Astrocyte of the hippocampus (primary cell): ENCODE measurements at places on chromosomes 6 and 20.

GRCh38 chr20:20568604-20569205 lies 143.7 kb downstream of the RALGAPA2 start:
- peak; percentile 61 for DNase-seq

DNA sequence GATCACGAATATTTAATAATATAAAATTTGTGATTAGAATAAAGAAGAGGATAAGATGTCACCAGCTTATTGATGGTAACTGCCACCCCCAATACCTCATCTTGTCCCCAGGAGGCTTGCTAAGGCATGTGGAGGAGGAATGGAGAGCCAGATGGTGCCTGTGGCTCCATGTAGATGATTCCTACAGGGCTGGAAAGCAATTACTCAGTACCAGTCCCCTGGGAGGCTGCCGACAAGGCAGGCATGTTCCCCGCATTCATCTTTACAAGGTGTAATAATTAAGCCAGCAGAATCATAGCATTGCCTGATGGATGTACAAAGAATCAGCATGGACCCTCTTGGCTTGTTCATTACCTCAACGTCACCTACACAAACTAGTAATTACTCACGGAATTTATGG lies 155.3 kb downstream of the PLCB1 start:
- no peak for DNase-seq

- DNase-seq: no peak
These were observed 13.2 kb downstream of the CARMIL1 start for GRCh38 chr6:25292384-25292783.

DNA sequence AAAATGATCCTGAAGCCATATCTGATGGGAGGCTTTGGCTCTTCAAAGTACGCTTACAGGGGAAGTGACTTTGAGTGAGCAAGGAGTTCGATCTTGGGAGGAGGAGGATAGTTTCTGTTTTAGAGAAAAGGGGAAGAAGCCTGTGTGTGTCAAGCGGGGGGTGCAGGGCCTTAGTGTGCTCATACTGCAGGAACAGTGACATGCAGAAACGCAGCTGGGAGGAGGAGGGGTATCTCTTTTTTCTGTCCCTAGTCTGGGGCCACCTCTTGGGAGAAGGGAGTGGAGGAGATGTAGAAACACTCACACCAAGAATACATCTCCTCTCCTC lies 19.8 kb downstream of the SIRPD start:
- no peak for DNase-seq

DNA sequence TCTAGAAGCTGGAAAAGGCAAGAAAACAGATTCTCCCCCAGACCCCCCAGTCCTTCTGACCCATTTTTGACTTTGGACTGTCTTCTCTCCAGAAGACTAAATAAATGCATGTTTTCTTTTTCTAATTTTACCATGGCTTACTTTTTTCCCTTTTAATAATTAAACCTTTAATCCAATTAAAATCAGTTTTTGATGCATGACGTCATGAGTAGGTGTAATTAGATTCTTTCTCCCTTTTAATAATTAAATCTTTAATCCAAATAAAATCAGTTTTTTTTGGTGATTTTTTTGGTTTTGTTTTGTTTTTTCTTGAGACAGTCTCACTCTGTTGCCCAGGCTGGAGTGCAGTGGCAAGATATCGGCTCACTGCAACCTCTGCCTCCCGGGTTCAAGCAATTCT lies 13.2 kb upstream of the NCOA5 start:
- no peak for DNase-seq

DNA sequence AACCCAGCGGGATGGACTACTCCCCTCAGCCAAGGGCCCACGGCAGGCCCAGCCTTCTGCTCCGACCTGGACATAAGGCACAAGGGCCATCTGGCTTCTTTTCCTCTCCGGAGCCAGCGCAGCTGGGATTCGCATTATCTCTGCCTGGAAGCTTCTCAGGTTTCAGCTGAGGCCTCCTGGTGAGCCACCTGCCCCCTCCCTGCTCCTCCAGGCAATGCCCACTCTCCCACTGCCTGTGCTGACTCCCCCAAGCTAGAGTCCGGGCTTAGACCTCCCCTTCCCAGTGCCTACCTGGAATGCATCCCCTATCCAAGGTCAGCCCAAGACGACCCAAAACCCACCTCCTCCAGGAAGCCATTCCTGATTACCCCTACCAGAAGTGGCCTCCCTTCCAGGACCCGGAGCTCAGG lies 60.7 kb downstream of the EZR start:
- DNase-seq: no peak

GRCh38 chr6:123745895-123746294 lies 57.8 kb upstream of the NKAIN2 start:
- peak; percentile 76 for DNase-seq

DNA sequence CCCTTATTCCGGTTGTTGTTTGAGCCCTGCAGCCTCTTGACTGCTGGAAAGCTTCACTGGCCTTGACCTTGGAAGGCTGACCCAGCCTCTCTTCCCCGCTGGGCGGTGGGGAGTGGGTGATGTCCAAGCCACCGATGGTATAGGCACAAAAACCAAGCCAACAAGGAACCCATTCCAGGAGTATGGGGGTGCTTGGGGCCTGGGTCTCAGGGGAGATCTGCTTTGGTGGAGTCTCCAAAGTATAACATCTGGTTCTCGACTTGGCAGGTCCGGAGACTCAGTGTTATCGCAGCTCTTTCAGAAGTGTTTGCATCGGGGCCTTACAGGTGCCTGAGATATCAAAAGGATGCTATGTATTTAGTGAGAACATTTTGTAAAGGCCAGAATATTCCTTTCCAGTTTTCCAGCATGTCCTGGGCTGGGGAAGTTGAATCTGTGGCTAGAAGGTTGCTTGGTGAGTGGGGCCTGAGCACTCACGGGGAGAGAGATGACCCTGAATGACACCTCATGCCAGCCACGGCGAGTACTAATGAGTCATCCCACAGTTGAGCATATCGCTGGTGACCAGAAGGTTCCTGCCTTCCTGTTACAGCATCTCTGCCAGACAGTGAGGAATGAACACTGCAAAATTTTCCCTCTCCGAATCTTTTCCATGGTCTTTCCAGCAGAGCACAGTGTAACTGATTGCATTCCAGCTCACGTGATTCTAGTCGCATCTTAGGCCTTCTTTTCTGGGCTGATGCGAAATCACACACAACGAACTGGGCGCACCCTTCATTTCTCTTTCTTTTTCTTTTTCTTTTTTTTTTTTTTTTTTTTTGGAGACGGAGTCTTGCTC lies 133.9 kb downstream of the ZDHHC14 start:
- peak; percentile 67 for DNase-seq

GRCh38 chr6:120871416-120872261 lies 462.6 kb downstream of the TBC1D32 start:
- no peak for DNase-seq

GRCh38 chr6:9086331-9086730 lies 651.0 kb upstream of the SLC35B3 start:
- no peak for DNase-seq

DNA sequence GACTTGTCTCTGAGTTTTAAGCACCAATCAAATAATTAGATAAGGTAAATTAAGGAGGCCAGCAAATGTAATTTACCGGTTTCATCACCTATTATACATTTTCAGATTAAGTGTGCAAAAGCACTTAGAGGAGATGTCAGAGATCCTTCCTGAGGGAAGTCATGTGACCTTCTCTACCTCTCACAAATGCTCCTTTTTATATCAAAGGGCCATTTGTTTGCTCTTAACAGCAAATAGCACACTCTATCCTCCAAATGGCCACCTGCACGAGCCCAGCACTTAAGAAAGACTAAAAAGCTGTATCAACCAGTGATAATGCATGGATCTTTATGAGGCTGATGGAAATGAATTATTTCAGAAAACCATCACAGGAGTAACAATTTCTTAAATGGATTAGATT lies 149.4 kb downstream of the ELOVL4 start:
- DNase-seq: no peak
